ENCODE measurements at places on chromosomes 1 and 21.

GRCh38 chr1:107450899-107451664 is 310.2 kb downstream of the NTNG1 start:
- no peak overlapping the region for H3K27ac ChIP-seq
- H3K4me3 ChIP-seq, result no peak overlapping the region
- no peaks in the 10 kb centered on the region for H3K27me3 ChIP-seq
- no peaks in the 10 kb centered on the region for H3K36me3 ChIP-seq
- DNase-seq, result no peak

DNA sequence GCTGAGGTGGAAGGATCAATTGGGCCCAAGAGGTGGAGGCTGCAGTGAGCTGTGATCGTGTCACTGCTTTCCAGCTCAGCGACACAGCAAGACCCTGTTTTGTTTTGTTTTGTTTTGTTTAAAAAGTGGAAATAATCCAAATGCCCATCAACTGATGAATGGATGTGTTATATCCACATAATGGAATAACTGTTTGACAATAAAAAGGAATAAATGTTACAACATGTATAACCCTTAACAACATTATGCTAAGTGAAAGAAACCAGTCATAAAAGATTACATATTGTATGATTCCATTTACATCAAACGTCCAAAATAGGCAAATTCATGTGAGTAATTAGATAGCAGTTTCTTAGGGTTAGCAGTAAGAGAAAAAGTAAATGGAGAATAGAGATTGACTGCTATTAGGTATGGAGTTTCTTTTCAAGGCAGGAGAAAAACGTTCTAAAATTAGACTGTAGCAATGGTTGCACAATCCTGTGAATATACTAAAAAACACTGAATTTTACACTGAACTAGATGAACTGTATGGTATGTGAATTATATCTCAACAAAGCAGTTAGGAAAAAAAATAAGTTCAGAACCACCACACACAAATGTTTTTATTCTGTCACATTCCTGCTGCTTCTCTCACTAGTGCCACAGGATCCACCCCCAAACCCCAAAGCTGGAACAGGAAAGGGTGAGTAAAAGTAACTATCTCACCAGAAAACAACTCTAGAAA is 15.7 kb downstream of the FOXJ3 start:
- H3K27ac ChIP-seq, result peak overlapping the region; percentile 26
- no peak for DNase-seq
- H3K4me1 ChIP-seq, result peaks cover 35% of the 10 kb centered on the region
- H3K4me3 ChIP-seq, result no peak overlapping the region
- H3K36me3 ChIP-seq, result no peaks in the 10 kb centered on the region

- no peak overlapping the region for H3K27ac ChIP-seq
- no peaks in the 10 kb centered on the region for H3K4me1 ChIP-seq
- no peak overlapping the region for H3K4me3 ChIP-seq
- no peak for DNase-seq
- H3K27me3 ChIP-seq, result no peaks in the 10 kb centered on the region
Observed at GRCh38 chr1:223873044-223873443, 27.3 kb upstream of the TP53BP2 start.

DNA sequence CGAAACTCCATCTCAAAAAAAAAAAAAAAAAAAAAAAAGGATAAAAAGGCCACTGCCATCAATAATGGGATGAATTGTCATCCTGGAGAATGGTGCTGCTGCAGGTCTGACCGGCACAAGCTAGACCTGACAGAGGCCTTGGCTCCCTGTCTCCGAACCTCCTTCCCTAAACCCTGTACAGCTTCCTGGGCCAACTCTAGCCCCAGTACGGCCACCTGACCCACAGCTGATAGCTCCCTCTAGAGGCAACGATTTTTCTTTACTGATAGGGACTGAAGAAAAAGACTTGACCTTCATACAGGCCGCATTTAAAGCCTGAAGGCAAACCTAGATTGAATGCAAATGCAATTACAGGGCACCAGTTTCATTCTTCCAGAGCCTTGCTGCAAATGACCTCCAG is 30.7 kb downstream of the NOL9 start:
- peaks cover 14% of the 10 kb centered on the region for H3K4me1 ChIP-seq
- no peaks in the 10 kb centered on the region for H3K27me3 ChIP-seq
- no peaks in the 10 kb centered on the region for H3K36me3 ChIP-seq
- peak; percentile 55 for DNase-seq

DNA sequence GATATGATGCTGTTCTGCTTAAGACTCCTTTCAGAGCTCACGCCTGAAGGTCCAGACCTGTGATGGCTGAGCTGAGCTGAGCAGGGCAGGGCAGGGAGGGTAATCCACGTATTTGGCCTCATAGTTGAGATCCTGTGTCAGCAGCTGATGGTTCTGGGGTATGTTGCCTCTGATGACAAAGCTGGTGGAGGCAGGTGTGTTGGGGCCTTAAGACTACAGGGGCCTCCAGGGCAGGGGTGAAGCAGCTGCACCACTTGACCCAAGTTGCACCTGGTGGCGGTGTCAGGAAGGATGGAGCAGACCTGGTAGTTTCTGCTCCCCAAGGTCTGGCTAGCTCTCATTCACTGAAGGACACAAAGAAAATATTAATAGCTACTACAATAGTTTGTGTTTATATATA is 57.0 kb downstream of the FCRL5 start:
- no peak for DNase-seq
- no peaks in the 10 kb centered on the region for H3K27me3 ChIP-seq
- no peak overlapping the region for H3K27ac ChIP-seq
- H3K4me1 ChIP-seq, result peaks cover 20% of the 10 kb centered on the region
- H3K4me3 ChIP-seq, result no peak overlapping the region
- no peaks in the 10 kb centered on the region for H3K36me3 ChIP-seq

- H3K4me1 ChIP-seq, result no peaks in the 10 kb centered on the region
- no peak overlapping the region for H3K4me3 ChIP-seq
- no peaks in the 10 kb centered on the region for H3K27me3 ChIP-seq
- no peak for DNase-seq
- no peak overlapping the region for H3K27ac ChIP-seq
Observed at GRCh38 chr1:237470712-237471338, 419.9 kb downstream of the ZP4 start.

- H3K27ac ChIP-seq, result no peak overlapping the region
- no peak for DNase-seq
- H3K4me3 ChIP-seq, result no peak overlapping the region
- no peaks in the 10 kb centered on the region for H3K36me3 ChIP-seq
- no peaks in the 10 kb centered on the region for H3K27me3 ChIP-seq
- no peaks in the 10 kb centered on the region for H3K4me1 ChIP-seq
Observed at GRCh38 chr21:33569991-33570390, 18.5 kb downstream of the DONSON start.

DNA sequence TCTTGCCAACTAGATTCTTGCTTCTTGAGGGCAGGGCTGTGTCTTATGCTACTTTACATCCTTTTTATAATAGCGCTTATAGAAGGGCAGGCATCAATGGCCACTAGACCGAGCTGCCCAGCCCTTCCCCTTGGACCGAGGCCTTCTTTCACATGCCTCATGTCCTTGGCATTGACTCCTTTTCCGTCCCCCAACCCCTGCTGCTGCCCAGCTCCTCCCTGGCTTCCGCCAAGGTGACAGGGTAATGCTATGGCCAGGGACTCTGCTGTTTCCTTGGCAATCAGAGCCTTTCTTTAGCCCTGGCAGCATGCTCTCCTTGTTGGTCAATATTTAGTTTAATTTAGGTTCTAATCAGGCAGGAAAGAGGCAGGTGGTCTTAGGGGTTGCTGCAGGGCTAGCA is 48.2 kb downstream of the DDX20 start:
- H3K4me1 ChIP-seq, result no peaks in the 10 kb centered on the region
- DNase-seq, result no peak
- no peak overlapping the region for H3K27ac ChIP-seq
- H3K4me3 ChIP-seq, result no peak overlapping the region
- H3K36me3 ChIP-seq, result no peaks in the 10 kb centered on the region

DNA sequence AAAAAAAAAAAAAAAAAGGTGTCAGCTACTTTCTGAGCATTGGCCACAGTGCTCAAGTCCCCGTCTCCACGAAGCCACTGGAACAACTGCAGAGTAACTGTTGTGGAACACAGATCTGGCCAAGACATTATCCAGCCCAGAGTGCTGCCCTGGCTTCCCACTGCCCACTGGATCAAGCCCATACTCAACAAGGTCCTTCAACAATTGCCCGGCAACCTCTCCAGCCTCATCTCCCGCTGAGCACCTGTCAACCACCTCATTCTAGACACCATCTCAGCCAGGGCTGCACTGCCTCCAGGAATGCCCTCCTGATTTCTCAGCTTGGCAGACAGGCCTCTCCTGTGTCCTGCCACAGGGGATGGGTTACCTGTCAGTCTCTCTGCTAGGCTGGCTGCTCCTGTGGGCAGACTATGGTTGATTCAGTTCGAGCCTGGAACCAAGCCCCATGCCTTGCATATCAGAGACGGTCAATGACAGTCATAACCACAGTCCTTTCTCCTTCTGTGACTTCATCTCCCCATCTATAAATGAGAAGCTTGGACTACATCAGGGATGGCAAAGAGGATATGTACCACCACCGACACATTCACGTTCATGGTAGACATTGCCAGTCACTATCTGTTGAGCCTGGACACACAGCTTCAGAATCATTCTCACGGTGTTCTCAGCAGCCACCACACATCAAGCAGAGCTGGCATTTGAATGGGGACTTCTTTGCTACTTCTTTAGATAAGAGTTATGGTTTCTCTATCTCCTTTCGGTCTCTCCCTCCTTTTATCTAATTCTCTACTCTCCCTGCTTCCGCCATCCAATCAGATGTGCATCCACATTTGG is 76.9 kb downstream of the MRPL37 start:
- H3K4me1 ChIP-seq, result peaks cover 50% of the 10 kb centered on the region
- peak overlapping the region; percentile 44 for H3K27ac ChIP-seq
- no peak overlapping the region for H3K4me3 ChIP-seq
- DNase-seq, result peak; percentile 63
- no peaks in the 10 kb centered on the region for H3K36me3 ChIP-seq

GRCh38 chr1:103517380-103518047 is 8.0 kb upstream of the RNPC3 start:
- H3K36me3 ChIP-seq, result no peaks in the 10 kb centered on the region
- DNase-seq, result no peak
- H3K4me1 ChIP-seq, result no peaks in the 10 kb centered on the region
- no peak overlapping the region for H3K27ac ChIP-seq
- no peak overlapping the region for H3K4me3 ChIP-seq

DNA sequence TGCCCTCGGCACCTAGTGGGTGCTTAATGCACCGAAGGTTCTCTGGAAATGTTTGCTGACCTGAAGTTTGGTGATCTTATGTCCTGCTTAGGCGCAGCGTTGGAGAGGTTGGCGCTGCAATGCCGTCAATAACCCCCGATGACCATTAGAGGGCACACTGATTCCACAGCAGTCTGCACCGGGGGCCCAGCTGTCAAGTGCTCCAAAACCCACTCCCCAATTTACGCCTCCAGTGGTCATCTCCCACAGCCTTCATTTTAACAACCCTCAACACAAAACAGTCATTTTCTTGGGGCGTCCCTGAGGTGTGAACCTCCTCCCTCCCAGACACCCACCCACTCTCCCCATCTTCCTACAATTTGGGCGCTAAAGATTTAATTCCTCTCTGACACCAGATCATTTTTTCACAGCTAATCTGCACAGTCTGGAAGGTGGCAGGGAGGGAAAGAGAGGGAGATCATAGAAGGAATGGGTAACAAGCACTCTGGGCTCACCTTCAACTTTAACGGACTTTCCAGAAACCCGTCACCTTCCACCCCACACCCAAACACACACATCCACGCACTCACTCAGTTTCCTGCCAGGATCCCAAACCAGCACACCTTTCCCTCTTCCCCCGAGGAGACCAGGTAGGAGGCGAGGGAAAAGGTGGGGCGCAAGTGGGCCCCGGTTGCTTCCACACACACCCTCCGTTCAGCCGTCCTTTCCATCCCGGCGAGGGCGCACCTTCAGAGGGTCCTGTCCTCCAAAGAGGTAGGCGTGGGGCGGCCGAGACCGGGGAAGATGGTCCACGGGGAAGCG is 570 bp upstream of the NPR1 start:
- peaks cover 42% of the 10 kb centered on the region for H3K27me3 ChIP-seq
- no peak overlapping the region for H3K27ac ChIP-seq
- no peaks in the 10 kb centered on the region for H3K36me3 ChIP-seq
- DNase-seq, result peak; percentile 70
- H3K4me3 ChIP-seq, result peak overlapping the region; percentile 52

DNA sequence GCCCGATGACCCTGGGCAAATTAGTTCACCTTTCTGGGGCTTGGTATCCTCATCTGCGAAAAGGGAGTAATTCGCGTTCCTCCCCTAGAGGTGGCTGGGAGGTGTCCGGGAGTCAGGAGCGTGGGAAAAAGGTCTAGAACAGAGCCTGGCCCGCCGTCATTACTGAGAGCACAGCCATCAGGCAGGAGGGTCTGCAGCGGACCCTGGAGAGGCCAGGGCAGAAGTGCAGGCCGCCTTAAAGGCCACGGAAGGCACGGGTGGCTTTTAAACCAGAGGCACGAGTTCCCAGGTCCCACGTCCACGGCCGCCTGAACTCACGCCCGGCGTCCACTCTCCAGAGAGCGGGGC is 850 bp downstream of the PANK4 start:
- H3K27me3 ChIP-seq, result peaks cover 20% of the 10 kb centered on the region
- no peak for DNase-seq
- peak overlapping the region; percentile 97 for H3K4me3 ChIP-seq

DNA sequence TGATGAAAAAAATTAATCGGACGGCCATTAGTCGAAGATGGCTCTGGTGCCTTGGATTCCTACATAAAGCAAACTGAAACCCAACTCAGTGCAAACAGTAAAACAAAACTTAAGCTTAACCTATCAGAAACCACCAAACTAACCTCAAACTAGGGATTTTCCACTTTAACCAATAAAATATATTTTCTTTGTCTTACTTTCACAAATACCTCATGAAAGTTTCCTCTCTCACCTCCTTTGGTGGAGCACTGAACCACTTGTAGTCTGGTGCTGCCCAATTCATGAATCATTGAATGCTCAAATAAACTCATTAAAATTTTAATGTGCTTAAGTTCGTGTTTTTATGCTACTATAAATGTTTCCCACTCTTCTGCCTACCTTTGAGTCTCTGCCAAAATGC is 7.0 kb downstream of the ADORA3 start:
- no peaks in the 10 kb centered on the region for H3K4me1 ChIP-seq
- no peak for DNase-seq
- H3K27ac ChIP-seq, result no peak overlapping the region
- no peaks in the 10 kb centered on the region for H3K36me3 ChIP-seq
- no peak overlapping the region for H3K4me3 ChIP-seq
- peaks cover 7% of the 10 kb centered on the region for H3K27me3 ChIP-seq

DNA sequence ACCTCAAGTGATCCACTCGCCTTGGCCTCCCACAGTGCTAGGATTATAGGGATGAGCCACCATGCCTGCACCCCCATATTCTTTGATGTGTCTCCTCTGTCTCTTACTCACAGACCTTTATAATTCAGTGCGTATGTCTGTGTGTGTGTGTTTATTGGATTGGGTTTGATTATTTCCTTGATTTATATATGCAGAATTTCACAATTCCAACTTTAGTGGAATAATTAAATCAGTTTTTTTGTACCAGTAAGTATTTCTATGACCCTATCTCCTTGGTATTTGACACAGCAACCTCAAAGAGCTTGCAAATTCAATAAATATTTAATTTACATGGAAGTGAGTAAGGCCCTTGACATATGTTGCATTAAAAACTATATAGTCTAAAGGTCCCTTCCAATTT is 333.9 kb upstream of the ADAMTS5 start:
- no peak overlapping the region for H3K27ac ChIP-seq
- peaks cover under 1% of the 10 kb centered on the region for H3K4me1 ChIP-seq
- no peak overlapping the region for H3K4me3 ChIP-seq
- no peaks in the 10 kb centered on the region for H3K36me3 ChIP-seq

GRCh38 chr1:108830119-108831008 is 26.5 kb downstream of the AKNAD1 start:
- H3K4me3 ChIP-seq, result no peak overlapping the region
- H3K36me3 ChIP-seq, result no peaks in the 10 kb centered on the region
- peak overlapping the region; percentile 83 for H3K27ac ChIP-seq
- peaks cover 19% of the 10 kb centered on the region for H3K4me1 ChIP-seq

GRCh38 chr1:119871881-119872280 is 24.4 kb downstream of the ADAM30 start:
- no peak overlapping the region for H3K27ac ChIP-seq
- no peaks in the 10 kb centered on the region for H3K4me1 ChIP-seq
- no peak overlapping the region for H3K4me3 ChIP-seq
- H3K27me3 ChIP-seq, result no peaks in the 10 kb centered on the region
